GM03348 (cell line): ENCODE measurements at places on chromosomes 7 and 10.

DNA sequence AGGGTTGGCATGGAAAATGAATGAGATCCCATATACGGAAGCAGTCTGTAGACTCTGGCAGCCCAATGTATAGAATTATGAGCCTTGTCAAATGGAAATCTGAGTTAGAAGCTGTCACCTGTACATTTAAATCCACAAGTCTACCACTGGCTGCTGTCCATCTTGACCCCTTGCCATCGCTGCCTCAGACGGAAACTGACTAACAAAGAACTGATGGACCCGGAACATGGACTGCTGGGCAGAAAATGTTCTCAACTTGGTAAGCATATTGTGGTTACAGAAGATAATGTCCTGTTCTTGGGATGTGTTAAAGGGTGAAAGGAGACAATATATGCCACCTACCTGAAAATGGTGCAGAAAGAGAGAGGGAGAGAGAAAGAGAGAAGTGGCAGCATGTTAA is 37.5 kb downstream of the PARP12 start:
- no peak for DNase-seq

GRCh38 chr7:46545790-46546189 is 624.7 kb upstream of the IGFBP3 start:
- peak; percentile 27 for DNase-seq

DNA sequence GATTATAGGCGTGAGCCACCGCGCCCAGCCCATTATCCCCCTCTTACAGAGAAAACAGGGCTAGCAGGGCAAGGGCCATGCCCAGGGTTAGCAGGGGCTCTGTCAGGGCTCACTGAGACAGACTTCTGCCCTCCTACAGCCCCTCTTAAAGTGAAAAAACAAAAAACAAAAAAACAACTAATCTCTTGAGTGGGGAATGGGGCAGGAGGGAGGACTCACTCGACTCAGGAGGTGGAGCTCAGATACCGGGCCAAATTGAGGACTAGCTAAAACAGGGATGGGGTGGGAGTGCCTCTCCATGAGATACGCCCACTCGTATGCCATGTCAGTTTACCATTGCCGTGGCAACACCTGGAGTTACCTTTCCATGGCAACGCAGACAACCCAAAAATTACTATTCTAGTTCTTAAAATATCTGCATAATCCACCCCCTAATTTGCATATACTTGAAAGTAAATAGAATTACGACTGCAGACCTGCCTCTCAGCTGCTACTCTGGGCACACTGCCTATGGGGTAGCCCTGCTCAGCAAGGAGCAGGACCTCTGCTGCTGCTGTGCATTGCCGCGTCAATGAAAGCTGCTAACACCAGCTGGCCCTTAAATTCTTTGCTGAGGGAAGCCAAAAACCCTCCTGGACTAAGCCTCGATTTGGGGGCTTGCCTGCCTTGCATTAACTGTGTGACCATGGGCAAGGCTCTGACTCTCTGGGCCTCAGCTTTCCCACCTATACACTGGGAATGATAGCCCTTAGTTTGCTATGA is 13.4 kb downstream of the SSC4D start:
- DNase-seq = no peak

- peak; percentile 28 for DNase-seq
Observed at GRCh38 chr10:22619101-22619500, 95.3 kb downstream of the PIP4K2A start.
